HEK293T (cell line): ENCODE measurements at places on chromosomes 5 and 9.
A peak's percentile ranks its signal among the peaks of the same experiment; 100 is the strongest.

GRCh38 chr9:35650341-35651158 is at the start of gene SIT1:
Gene SIT1 (minus strand): TSS chr9:35650931. CDS start chr9:35650853, 78 bp downstream.
- DNase-seq = no peak

- no peak for DNase-seq
Observed at GRCh38 chr5:118236108-118236849, 752.1 kb downstream of the DTWD2 start.

DNA sequence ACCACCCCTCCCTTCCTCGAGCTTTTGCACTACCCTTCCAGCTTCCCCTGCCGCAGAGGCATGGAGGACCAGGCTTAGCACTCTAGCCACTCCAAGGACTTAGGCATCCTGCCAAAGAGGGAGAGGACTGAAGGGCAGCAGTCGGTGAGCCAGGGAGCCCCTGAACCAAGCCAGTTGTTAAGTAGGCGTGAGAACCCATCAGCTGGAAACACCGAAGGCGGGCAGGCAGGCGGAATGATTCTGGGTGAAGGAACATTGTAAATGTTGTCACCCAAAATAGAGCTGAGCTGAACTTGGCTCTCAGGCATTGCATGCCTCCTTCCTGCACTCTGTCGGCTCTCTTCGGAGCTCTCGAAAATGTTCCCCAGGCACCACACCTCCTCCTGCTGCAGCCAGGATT is 42.8 kb downstream of the NRG2 start:
- no peak for DNase-seq

DNA sequence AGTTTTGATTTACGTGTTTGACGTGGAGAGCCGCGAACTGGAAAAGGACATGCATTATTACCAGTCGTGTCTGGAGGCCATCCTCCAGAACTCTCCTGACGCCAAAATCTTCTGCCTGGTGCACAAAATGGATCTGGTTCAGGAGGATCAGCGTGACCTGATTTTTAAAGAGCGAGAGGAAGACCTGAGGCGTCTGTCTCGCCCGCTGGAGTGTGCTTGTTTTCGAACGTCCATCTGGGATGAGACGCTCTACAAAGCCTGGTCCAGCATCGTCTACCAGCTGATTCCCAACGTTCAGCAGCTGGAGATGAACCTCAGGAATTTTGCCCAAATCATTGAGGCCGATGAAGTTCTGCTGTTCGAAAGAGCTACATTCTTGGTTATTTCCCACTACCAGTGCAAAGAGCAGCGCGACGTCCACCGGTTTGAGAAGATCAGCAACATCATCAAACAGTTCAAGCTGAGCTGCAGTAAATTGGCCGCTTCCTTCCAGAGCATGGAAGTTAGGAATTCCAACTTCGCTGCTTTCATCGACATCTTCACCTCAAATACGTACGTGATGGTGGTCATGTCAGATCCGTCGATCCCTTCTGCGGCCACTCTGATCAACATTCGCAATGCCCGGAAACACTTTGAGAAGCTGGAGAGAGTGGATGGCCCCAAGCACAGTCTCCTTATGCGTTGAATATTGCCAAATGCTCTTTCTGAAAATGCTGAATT is 850 bp downstream of the RRAGA start:
- peak; percentile 23 for DNase-seq

DNA sequence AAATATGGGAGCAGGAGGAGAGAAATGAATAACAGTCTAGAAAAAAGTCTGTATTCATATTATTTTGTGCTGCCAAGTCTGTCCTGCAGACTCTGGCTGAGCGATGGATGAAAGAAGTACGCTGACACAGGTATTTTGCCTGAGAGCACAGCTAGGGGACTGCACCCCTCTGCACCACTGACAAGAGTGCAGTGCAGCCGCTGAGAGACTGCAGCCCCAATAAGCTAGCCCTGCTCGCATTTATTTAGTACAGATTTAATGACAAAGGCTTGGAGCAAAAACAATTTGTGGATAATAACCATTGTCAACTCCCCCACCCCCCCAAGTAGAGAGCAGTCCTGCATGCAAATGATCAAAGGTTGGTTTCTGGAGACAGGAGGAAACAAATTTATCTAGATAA is 13.3 kb upstream of the MRPS30 start:
- no peak for DNase-seq

DNA sequence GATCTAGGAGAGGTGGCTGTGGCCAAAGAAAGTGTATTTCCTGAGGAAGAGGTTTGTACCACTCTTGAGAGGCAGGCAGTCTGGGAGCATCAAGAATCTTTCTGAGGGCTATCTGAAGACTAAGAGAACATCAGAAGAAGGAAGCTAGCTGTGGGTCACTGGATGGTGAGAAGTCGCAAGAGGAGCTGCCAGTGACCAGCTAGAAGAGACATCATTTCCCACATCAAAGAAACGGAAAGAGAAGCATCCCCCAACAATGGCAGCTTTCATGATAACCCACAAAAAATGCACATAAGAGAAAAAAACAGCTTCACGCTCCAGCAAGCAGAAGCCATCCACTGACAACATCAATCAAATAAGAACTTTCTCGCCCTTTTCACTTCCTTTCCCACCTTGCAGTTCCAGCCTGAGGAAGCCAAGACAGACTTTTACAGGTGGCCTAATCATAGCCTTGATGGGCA is 25.0 kb upstream of the CEP78 start:
- no peak for DNase-seq

GRCh38 chr5:149063896-149064478 is 1.1 kb upstream of the SH3TC2 start:
- no peak for DNase-seq

GRCh38 chr5:152376886-152377285 is 28.2 kb downstream of the NMUR2 start:
- no peak for DNase-seq
